NCI-H187 (cell line): ENCODE measurements at places on chromosomes 3 and 15.

- DNase-seq, result no peak
Observed at GRCh38 chr3:173945170-173945569, 547.6 kb downstream of the NLGN1 start.

GRCh38 chr3:46504789-46505188 is 7.0 kb downstream of the RTP3 start:
- DNase-seq, result no peak

DNA sequence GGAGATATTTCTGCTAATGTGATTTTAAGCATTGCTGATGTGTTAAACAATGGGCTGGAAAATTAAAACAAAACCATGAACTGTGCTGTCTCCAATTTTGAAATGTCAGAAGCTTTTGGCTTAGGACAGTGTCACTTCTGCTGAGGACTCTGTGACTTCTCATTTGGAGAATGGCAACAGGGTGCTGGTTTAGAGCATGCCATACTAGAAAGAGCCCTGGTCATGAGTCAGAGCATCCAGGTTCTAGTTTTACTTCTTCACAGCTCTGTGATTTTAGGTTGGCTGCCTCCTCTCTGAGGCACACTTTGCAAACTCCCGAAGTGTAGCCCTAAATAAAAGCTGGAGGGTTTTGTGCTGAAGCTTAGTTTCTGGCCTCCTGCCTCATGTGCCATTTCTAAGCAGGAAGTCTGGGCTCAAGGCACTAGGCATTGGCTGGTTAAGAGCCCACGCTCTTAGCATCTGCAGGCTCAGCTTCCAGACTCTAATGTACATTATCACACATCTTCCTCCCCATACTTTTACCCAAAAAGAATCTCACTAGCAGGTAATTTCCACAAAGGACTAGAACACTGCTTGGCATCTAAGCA is 193.8 kb downstream of the CNTN3 start:
- DNase-seq, result no peak

DNA sequence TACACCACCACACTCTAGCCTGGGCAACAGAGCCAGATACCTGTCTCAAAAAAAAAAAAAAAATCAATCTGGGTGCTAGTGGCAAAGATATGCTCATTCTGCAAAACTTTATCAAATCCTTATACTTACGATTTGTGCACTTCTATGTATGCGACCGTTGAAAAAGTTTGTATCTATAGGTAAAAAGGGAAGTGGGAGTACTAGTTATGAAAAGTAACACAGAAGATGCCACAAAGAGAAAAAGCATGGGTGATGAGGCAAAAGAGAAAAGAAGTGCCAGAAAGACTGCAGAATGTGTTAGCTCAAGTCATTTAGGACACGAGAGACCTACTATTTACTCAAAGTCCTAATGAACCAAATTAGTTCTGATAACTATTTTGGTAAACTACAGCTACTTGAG is 407.8 kb downstream of the SHQ1 start:
- no peak for DNase-seq

- no peak for DNase-seq
Observed at GRCh38 chr3:7787871-7788828, 713.5 kb upstream of the LMCD1 start.

GRCh38 chr3:136919799-136920580 is 37.8 kb upstream of the IL20RB start:
- DNase-seq, result no peak

DNA sequence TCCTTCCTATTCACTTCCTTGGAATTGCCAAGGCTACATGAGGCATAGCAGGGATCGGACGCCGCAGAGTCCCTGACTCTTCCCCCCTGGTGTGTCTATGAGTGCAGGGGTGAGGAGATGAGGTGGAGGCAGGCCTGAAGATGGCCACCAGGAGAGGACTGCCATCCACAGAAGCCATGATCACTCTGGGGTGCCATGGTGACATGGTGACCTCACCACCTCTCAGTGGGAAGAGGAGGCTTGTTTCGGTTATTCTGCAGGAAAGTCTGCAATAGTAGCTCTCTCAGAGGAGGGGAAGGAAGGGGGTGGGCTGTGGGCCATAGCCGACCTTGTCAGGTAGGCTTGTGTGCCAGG is 57.0 kb upstream of the LIMD1 start:
- DNase-seq, result no peak

- DNase-seq, result no peak
Observed at GRCh38 chr3:156433138-156433537, 121.8 kb downstream of the SSR3 start.

GRCh38 chr3:136291302-136291701 is 41.2 kb downstream of the PCCB start:
- DNase-seq, result no peak

- no peak for DNase-seq
Observed at GRCh38 chr3:4306860-4307259, 3.7 kb downstream of the SETMAR start.

- no peak for DNase-seq
Observed at GRCh38 chr3:94179059-94179458, 116.2 kb downstream of the NSUN3 start.

- DNase-seq, result no peak
Observed at GRCh38 chr3:128021768-128022372, 30.4 kb upstream of the SEC61A1 start.

- DNase-seq, result no peak
Observed at GRCh38 chr3:45218578-45219390, 7.3 kb downstream of the TMEM158 start.

DNA sequence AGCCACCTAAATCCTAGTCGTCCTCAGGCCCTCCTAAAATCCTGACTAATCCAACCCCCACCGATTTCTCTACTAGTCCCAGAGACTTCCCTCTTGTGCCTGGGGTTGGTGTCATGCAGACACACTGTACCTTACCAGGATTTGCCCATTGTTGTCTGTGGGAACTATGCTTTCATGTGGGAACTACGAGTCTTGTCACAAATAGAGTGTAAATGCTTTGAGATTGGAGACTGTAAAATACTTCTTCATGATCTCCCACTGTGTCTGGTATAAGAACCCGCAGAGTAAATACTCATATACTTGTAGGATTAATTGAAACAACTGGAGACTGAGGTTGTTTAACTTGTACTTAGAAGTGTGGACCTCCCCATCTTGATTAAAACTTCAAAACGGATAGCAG is 11.2 kb downstream of the B3GNT5 start:
- no peak for DNase-seq

DNA sequence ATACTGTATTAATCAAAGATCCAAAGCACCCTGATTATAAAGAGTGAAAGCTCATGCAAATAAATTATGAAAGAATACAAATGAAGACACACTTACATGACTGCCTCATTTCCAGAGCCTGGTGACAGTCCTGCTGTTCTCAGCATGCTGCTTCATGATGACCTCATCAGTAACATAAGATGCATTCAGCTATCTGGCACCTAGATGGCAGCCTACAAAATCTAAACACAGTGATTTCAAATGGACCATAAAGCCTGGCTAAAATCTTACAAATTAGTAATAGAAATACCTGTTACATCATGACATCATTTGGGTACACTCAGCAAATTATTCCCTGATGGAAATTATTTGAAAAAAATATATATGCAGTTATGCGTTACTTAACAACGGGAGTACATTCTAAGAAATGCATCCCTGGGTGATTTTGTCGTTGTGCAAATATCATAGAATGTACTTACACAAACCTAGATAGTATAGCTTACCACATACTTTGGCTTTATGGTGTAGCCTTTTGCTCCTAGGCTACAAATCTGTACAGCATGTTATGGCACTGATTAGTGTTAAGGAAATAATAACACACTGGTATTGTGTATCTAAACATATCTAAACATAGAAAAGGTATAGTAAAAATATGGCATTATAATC is 207.2 kb downstream of the EPHA3 start:
- no peak for DNase-seq

- no peak for DNase-seq
Observed at GRCh38 chr15:86615816-86616215, 536.1 kb downstream of the AGBL1 start.

GRCh38 chr15:92429378-92430068 is 35.8 kb downstream of the ST8SIA2 start:
- DNase-seq, result no peak

- no peak for DNase-seq
Observed at GRCh38 chr3:25378786-25379311, 49.2 kb upstream of the RARB start.

DNA sequence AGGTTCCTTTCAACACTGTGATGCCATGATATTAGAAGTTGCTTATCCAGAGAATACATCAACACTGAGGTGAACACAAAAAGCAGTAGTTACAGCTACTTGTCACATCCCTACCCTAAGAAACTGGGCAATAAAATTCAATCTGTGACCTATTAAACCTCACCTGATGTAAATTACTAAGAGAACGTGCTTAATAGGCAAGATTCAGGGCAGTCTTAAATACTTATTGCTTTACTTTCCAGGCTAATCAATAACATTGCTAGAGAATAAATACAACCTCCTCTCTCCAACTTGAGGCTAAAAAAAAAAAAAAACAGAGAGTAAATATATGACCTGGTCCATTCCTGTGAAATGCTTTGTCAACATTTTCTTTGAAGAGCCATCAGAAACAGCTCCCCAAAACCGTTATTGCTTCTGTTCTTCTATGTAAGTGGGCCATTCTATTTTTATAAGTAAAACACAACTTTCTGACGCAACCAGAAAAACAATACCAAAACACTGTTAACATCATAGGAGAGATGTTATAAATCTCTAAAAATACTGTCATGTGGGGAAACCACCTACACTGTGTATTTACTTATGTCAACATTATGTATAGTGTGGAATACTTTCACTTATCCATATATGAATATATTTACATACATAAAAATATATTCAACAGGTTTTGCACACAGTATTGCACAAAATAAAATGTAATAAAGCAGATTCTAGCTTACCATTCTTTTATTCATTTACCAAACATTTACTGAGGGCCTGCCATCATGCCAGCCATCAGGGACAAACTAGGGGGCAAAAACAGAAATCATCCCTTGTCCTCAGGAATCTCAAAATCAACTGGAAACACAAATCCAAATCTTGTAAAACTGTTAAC is 2.7 kb downstream of the NKIRAS1 start:
- no peak for DNase-seq

DNA sequence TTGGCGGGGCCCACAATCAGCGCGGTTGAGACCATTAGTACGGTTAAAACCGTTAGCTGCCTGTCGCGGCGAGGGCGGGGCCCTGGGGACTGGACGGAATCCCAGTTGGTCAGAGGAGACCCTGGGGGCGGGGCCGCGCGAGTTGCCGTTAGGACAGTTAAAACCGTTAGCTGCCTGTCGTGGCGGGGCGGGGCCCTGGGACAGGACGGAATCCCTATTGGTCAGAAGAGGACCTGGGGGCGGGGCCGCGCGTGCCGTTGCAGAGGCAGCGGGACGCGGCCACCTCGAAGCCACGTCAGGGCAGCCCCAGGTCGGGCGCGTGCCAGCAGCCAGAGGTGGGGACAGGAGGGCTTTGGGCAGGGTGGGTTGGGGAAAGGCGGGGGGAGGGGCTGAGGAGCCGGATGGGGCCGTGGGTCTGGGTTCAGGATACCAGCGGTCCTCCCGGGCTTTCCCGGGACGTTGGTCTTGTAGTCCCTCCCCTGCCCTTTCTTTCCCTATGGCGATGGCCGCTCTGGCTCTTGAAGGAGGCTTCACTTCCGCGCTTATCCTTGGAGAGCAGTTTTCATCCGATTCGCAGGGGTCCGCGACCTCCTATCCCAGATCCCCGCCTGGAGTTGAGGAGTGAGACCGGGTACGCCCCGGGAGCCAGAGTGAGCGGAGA is 28.0 kb downstream of the KLHDC8B start:
- no peak for DNase-seq

GRCh38 chr15:82538961-82539690 is 1.1 kb downstream of the RPS17 start:
- DNase-seq, result no peak

DNA sequence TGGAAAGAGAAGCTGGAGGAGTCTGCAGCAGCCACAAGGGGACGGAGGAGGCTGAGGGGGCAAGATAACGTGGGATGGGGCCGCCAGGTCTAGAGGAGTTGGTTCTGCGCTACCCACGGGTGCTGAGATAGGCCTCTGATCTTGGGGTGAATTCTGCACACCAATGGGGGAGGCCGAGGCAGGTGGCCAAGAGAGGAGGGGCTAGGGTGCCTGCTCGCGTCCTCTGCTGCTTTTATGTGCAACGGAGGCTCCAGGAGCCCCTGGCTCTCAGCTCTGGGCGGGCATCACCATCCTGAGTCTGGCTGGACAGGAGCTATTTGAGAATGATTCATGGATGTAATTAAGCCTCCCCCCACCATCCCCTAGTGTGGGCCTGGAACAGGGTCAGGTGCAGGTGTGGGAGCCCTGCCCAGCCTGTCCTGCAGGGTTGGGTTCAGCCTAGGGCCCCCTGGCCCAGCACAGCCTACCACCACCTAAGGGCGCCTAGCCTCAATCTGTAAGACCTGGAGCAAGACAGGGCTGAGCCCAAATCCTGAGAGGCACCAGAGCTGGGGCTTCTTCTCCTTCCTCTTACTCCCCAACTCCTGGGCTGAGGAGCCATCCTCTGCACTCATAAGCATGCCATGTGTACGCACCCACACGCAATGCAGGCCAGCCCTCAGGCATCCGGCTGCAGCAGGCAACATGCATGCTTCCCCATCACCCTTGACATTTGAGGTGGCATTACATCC is 32.3 kb upstream of the SEMA3F start:
- DNase-seq, result no peak

- no peak for DNase-seq
Observed at GRCh38 chr3:53074761-53075742, 29.2 kb upstream of the SFMBT1 start.

DNA sequence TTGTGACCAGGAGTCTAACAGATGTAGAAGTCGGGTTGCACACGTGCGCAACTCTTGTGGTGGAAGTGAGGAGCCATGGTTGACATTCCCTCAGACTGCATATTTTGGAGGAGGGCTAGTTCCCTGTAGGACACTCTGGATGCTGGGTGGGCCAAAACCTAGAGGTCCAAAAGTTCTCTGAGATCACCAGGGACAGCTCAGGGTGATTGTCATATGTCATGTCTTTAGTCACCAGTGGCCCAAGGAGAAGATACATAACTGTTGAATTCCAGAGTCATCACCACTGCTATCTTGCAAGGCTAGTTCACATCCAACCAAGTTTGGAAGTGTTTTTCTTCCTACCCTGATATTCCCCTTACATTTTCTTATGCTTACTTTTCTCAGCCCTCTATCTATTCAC is 95.2 kb upstream of the C3orf80 start:
- DNase-seq, result no peak

- DNase-seq, result no peak
Observed at GRCh38 chr3:9976721-9977709, 9.6 kb downstream of the EMC3 start.

DNA sequence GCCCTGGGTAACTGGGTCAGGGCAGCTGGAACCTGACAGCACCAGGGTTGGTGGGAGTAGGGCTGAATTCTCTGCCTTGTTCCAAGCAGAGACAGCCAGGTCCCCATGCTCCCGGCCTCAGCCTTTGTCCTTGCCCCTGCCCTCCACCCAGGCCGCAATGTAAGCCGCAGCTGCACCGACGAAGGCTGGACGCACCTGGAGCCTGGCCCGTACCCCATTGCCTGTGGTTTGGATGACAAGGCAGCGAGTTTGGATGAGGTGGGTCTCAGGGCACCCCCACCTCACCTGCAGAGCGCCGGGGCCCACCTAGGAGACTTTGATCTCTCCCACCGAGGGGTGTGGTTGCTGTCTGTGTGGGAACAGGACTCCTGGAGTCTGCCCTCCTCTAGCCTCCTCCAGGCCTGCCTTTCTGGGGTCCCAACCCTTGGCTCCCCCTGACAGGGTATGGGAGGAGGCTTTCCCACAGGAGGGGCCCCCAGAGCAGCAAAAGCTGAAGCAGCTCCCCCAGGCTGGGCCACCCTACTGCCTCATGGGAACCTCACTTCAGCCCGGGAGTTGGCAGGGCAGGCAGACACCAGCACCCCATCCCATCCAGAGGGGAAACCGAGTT is 23.4 kb downstream of the VIPR1 start:
- no peak for DNase-seq

GRCh38 chr15:22257047-22258008 is 177.0 kb downstream of the OR4M2 start:
- no peak for DNase-seq
